CD4-positive, alpha-beta T cell treated with Interleukin-21 for 1 hour (primary cell): ENCODE measurements at places on chromosomes 1 and 21.
A peak's percentile ranks its signal among the peaks of the same experiment; 100 is the strongest.

DNA sequence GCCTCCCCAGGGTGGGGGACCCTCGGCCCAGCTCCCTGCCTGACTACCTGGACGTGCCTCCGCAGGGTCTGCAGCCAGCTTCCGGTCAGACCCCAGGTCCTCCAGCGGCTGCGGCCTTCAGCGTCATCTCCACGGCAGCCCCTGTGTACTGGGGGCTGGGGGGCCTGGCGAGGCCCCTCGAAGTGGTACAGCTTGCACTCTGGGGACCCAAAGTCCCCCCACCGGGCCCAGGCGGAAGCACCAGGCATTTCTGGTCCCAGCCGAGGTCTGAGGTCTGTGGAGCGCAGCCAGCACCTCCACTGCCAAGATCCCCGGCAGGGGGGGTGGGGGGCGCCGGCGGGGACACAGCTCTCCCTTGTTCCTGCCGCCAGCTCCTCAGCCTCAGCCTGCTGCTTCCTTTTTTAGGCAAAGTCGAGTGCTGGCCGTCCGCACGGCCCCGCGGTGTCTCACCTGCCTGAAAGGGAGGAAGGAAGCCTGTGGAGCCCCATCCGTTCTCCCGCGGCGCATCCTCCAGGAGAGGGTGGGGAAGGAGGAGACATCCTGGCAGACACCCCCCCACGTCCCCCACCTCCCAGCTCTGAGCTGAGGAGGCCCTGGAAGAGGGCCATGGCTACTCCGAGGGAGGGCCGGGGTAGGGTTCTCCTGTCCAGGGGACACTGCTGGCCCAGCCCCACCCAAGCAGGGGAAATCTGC lies 1.2 kb upstream of the VWA1 start:
- DNase-seq = no peak

DNA sequence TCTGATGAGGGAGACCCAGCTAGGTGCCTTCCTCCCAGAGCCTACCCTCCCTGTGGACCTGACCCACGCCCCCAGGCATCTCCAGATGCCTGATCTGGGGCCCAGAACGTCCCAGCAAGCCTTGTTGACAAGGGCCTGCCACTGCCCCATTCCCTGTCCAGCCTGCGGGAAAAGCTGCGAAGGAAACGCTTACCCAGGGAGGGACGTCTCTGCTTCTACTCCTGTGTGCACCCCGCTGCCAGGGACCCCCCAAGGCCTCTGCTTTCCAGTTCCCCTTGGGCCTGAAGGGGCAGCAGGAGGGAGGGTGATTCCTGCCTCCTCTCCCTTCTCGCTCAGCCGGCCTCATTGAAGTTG lies 11.6 kb upstream of the CLSTN1 start:
- no peak for DNase-seq

GRCh38 chr21:41932576-41933312 lies 21.1 kb downstream of the C2CD2 start:
- DNase-seq = no peak

DNA sequence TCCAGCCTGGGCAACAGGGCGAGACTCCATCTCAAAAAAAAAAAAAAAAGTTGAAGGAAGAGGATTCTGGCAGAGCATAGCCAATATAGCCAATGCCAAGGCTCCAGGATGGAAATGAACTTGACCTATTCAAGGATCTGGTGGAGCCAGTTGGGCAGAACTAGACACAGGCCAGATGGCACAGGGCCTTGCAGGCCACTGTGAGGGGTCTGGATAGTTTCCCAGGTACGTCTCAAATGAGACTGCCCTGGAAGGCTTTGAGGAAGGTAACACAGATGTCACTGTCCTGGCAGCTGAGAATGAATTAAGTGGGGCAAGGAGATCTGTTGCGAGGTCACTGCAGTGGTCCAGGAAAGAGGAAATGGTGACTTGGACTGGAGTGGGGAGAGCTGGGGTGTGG lies 12.0 kb upstream of the ARHGEF19 start:
- no peak for DNase-seq

DNA sequence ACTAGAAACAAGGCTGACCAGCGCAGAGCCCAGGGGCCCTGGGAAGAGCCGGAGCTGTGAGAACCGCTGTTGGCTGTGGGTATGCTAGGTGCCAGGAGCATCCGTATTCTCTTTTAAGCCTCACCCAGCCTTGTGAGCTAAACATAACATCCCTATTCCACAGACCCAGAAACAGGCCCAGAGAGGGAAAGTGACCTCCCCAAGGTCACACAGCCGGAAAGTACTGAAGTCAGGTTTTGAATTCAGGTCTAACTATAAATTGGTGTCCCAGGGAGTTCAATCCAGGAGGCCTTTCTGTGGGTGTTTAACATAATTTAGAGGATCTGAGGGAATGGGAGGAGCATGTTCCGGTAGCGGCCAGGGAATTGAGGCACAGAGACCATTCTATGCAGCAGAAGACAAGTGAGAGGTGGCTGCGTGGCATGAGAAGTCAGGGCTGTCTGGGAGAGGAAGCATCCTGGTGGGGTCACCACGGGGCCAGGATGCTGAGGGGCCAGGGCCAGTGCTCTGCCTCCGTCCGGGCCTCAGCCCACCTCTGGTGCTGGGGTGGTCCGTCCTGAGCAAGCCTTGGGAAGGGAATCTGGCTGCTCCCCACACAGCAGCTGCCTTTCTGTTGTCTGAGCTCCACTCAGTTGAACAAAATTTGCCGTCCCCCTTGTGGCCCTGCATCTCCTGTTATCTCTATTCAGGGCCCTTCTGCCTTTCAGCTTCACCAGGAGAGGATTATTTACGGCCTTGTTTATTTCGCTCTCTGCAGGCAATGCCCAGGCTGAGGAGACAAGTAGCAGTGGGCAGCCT lies 338.8 kb upstream of the VAMP3 start:
- no peak for DNase-seq

DNA sequence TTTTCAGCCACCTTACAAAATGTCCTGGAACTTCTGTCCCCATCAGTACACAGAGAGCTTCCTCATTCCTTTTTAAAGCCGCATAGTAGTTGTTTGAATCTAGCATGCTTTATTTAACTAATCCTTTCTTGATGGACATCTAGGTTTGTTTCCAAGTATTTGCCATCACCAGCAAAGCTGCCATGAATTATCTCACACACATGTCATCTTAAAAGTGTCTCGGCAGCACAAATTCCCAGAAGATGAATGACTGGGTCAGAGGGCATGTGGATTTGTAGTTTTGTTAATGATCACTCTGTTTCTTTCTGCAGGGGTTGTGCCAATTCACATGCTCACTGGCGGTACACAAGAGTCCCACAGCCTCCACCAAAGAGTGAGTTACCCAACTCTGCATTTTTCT lies 68.3 kb downstream of the CLIC6 start:
- no peak for DNase-seq

DNA sequence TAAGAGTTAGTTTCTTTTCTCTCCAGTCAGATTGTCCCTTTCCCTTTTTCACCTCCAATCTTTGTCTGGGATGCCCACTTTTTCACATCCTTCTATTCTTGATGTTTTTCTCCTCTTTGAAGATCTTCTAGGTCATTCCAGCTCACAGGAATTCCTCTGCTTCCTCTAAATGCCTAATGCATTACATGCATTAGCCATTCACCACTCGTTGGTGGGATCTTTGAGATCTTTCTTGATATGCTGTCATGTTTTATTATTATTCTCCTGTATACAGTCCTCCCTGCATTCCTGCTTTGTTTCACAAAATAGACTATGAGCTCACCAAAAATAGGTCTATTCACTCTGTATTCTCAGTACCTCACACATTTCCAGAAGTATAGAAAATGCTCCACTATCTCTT lies 129.0 kb downstream of the LYPLAL1 start:
- DNase-seq = no peak

DNA sequence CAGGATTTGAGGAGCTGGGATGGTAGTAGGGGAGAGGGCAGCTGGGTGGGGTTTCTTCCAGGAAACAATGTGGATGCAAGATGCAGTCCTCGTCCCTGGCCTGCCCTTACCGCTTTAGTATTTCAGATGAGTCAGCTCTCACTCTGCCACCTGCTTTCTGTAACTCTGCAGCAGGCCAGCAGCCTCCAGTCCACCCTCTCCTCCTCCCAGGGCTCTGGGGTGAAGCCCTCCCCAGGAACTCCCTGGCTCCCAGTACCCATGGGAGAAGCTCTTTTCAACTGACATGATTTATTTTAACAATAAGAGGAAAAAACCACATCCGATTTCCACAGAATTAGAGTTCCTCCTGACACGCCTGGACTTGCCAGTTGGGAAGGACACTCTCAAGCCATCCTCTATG lies 39.0 kb upstream of the IL20 start:
- no peak for DNase-seq

GRCh38 chr21:41357546-41357945 lies 4.3 kb upstream of the MX2 start:
- DNase-seq = no peak

DNA sequence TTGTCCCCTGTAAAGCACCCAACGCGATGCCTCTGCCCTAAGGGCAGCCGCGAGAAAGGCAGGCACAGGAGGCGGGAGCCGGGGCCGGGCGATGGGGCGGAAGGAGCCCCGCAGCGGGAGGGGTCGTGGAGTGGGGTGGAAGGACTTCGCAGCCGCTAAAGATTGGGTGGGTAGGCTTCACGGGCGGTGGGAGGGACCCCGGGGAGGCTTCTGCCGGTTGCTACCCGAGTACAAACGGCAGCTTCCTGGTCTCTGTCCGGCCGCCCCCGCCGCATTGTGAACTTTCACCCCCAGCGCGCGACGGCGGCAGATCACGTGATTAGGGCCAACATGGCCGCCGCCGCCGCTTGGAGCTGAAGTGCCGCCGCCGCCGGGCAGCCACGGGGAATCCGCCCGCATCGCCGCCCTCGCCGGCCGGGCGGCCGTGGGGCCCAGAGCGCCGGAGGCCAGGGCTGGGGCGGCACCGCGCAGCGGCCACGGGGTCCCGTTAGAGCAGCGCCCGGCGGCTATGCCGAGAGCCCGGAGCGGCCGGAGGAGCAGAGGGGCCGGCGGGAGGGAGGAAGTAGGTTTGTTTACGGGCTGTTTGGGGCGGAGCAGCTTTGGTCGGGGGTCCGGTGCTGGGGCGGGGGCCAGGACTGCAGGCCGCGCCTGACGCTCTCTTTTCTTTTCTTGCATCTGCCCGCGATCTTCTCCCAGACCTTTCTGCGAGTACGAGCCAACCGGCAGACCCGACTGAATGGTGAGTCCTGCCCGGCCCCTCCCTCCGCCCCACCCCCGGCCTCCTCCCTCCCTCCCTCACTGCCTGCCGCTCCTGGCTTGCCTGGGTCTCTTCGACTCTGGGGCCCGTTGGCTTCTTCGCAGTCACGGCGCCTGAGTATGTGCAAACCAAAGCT lies 42.4 kb downstream of the TMEM53 start:
- DNase-seq = peak; percentile 90
